ENCODE measurements at places on chromosomes 6 and 20.

GRCh38 chr6:111580826-111581505 is 24.7 kb downstream of the TRAF3IP2 start:
- no peak for DNase-seq

DNA sequence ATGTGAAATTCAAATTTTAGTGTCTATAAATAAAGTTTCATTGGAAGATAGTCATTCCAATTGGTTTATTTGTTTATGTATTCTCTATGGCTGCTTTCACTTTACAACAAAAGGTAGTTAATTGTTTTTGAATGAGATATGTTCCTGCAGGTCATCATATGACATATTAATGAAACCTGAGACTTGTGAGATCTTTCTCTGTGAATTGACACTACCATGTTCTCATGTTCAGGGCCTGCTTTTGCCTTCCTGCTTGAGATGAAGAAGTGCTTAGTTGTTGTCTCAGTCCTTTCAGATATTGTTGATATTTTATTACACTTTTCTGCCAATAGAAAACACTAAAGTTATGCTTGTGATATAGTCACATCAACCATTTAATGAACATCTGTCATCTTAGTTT is 132.5 kb downstream of the UTRN start:
- DNase-seq, result no peak

GRCh38 chr20:47102629-47103028 is 208.0 kb downstream of the EYA2 start:
- no peak for DNase-seq

DNA sequence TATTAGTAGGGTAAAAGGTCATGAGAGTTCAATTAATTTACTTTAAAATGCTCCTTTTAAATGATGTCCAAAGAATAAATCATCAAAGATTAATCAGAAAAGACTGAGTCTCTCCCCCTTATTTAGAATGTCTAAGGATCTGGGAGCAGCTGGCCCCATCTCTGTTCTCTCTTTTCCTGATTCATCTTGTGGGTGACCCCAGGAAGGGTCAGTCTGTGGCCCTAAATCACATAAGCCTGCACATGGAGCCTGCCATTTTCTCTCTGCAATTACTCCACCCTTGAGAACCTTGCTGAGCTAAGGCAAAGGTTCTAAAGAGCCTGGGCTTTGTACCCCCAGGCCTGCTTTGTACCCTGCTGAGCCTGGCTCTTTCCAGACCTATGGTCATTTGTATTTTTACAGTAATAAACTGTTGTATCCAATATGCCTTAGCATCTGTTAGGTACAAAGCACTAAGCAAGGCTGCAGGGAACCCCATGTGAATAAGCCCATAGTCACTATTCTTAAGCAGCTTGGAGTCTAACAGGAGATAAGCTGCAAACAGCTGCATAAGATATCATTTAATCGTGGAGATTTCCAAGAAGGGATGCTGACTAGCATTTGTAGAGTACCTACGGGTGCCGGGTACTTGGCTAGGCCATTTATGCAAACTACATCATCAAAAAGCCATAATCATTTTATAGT is 431.0 kb upstream of the MARCKS start:
- no peak for DNase-seq

DNA sequence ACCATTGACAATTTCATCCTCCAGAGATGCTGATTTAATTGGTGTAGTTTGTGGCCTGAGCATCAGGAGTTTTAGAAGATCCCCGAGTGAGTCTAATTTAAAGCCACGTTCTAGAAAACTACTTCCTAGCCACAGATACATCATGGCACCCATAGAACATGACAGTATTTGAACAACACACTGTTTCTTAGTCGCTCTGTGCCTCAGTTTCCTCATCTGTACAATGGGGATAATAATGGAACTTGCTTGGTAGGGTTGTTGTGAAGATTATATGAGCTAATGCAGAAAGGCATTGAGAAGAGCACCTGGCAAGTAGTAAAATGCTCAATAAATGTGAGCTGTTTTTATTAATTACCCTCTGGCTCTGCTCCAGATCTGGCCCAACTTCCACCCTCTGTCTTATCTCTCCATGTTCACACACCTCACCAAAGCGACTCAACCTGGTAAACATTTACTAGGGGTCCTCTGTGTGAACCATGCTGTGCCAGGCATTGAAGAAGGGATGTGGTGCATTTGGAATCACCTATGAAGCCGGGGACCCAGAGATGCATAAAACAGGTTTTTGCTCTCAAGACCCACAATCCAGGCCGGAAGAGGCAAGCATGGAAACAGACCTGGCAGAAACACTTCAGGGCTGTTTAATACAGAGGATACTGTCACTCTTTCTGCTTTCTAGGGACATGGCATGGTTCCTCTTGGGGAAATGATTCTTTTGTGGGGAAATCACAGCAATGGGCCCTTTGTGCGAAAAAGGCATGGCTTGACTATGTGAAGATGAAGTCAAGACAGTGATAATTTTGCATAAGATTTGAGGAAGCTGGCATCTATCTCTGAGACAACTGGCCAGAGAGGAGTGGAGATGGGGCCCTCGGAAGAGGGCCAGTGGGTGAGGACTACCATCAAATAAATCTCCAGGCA is 16.2 kb upstream of the MRPS18A start:
- DNase-seq, result peak; percentile 20

GRCh38 chr20:6466075-6466810 is 301.2 kb upstream of the BMP2 start:
- no peak for DNase-seq

- no peak for DNase-seq
Measured at GRCh38 chr6:285030-285771, 7.1 kb upstream of the DUSP22 start.

DNA sequence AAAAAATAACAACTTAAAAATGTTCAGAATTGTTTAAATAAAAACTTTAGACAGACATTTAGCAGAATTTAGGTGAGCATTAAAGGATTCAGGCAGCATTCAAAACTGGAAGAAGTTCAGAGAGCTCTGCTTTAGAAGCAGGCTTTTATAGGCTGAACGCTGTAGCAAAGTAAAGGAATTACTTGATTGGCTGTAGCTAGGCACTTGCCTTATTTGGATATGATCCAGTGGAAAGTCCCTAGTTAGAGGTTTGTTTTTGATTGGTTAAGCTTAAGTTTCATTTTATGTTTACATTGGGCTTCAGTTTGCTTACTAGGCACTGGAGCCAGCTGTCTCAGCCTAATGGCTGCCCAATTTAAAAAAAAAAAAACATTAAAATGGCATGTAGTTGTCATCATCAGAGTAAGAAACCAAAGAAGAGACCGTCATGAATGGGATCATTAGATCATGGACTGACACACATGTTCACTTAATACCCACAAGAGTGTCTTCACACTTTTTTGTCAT is 65.1 kb downstream of the CBFA2T2 start:
- DNase-seq, result peak; percentile 97

DNA sequence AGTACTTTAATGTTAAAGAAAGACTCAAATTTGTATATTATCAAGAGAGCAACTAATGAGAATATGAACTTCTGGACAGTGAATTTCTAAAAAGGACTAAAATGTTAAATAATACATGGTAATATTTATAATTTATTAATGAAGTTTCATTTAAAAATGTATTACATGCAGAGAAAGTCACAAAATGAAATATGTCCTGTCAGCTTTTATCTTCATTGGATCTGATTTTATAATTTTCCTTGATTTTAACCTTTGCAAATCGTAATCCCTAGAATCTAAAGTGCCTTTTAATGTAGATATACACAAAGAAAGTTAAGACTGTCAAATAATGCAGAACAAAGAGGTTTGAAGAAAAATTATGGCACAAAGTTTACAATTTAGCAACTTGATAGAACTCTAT is 16.4 kb downstream of the ANKEF1 start:
- DNase-seq, result no peak

GRCh38 chr6:131231103-131231502 is 95.8 kb downstream of the AKAP7 start:
- DNase-seq, result no peak

DNA sequence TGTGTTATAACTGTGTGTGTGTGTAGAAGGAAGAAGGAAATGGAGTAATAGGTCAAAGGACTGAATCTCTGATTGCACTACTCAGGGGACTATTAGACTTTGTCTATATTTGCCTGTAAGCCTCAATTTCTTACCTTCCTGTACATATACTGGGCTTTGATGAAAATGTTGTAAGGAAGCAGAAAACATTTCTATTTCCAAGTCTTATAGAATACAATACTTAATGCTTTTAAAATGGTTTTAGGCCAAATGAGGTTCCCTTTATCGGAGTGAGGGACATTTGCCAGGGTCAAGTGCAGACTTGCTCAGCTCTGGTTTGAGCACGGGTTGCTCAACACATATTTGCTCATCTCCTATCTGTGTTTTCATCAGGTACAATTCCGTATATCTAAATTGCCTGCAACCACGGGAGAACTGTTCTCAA is 28.3 kb downstream of the MEP1A start:
- no peak for DNase-seq

DNA sequence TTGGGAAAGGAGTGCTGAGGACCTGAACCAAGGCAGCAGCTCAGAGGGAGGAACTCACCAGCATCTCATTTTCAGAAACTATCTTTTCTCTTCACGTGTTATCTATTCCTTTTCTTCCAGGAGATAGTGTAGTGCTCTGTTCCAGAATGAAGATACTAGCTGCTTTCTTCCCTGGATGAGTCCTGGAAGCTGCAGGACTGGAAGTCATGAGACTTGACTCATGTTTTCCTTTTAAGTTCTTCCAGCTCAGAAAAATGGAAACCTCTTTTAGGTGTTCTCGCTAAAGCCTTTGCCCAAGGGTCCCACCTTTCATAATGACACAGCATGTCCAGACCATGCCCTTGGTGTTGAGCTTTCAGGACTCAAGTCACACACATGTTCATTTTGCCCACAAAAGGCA is 106.7 kb downstream of the UNC5CL start:
- no peak for DNase-seq

- DNase-seq, result no peak
Measured at GRCh38 chr6:37665304-37665703, 32.4 kb downstream of the MDGA1 start.

- DNase-seq, result no peak
Measured at GRCh38 chr6:133945158-133945557, 7.9 kb upstream of the TBPL1 start.

DNA sequence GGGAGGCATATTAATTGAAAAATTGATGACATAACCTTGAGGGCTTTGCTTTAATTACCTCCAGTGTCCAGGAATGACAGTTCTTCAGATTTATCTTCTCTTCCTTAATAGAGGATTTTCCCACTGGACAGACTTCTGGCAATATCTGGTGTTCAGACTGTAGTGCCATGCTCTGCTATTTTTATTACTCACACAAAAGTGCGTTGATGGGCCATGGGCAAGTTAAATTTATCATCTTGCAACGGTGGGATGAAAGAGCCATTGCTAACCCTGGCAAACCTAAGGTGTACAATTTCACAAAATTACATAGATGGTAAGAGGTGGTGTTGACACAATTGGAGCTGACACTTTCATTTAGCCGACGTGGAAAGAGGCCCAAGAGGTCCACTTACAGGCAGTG is 253.7 kb upstream of the PLCB4 start:
- no peak for DNase-seq

GRCh38 chr6:26594730-26595632 is 1.8 kb upstream of the ABT1 start:
- DNase-seq, result peak; percentile 63

Data from kidney glomerular epithelial cell (primary cell).